Mammary microvascular endothelial cell (primary cell): ENCODE measurements at places on chromosomes 16 and 17. TPM values are rescaled to one million over a fixed set of nuclear protein-coding genes. Genes with fewer than 3 reads are reported as not detected.

Gene GPRC5B
- 74.1 and 80.0 TPM in 2 replicates for total RNA-seq

Gene VPS9D1
- total RNA-seq = 5.1 and 5.9 TPM in 2 replicates

Gene CLDN7
- 8.7 and 12.3 TPM in 2 replicates for total RNA-seq

Gene UTS2R
- total RNA-seq = not detected in 2 replicates

Gene CDH11
- 6.8 and 12.1 TPM in 2 replicates for total RNA-seq

Gene FBXL16
- total RNA-seq = 0.07 TPM in 1 of 2 replicates, not detected in the other

Gene DHRS13
- total RNA-seq = 4.8 and 4.9 TPM in 2 replicates

Gene PRDM7
- total RNA-seq = not detected in 2 replicates

Gene THUMPD1
- 34.0 and 36.2 TPM in 2 replicates for total RNA-seq

Gene PRPSAP1
- total RNA-seq = 52.3 and 80.1 TPM in 2 replicates

Gene CHD9NB
- total RNA-seq = 0.20 and 0.30 TPM in 2 replicates

Gene WSCD1
- 15.4 and 18.1 TPM in 2 replicates for total RNA-seq

Gene TEKT5
- not detected in 2 replicates for total RNA-seq

Gene SLFN13
- 3.6 and 6.2 TPM in 2 replicates for total RNA-seq

Gene KRT33A
- total RNA-seq = not detected in 2 replicates

Gene TMEM208
- 32.9 and 34.8 TPM in 2 replicates for total RNA-seq

Gene MYH1
- total RNA-seq = not detected in 2 replicates

Gene KCTD19
- under 0.01 TPM in 1 of 2 replicates, not detected in the other for total RNA-seq

Gene NKIRAS2
- total RNA-seq = 56.2 and 69.4 TPM in 2 replicates

Gene NOG
- total RNA-seq = 35.9 and 41.2 TPM in 2 replicates

Gene EVI2A
- total RNA-seq = 0.67 and 1.9 TPM in 2 replicates

Gene GFER
- 15.4 and 15.9 TPM in 2 replicates for total RNA-seq

Gene MEIOC
- total RNA-seq = 0.05 TPM in 1 of 2 replicates, not detected in the other

Gene CA5A
- not detected in 2 replicates for total RNA-seq
